ENCODE measurements at places on chromosomes 3 and 15.

DNA sequence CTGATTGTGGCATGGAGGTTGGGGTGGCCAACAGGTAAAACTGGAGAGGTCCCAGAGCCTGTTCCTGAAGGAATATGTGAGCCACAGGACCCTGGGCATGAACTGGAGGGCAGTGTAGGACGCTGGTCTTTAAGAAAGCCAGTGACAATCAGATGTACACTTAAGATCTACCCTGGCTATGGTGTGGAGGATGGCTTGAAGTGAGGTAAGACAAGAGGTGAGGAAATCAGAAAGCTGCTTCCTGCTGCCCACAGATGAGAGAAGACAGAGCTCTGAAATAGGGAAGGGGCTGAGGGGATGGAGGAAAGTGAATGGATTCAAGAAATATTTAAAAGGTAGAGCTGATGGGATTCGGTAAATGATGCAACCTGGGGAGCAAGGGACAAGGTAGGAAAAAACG is 22.7 kb upstream of the KLHL6 start:
- DNase-seq, result no peak

DNA sequence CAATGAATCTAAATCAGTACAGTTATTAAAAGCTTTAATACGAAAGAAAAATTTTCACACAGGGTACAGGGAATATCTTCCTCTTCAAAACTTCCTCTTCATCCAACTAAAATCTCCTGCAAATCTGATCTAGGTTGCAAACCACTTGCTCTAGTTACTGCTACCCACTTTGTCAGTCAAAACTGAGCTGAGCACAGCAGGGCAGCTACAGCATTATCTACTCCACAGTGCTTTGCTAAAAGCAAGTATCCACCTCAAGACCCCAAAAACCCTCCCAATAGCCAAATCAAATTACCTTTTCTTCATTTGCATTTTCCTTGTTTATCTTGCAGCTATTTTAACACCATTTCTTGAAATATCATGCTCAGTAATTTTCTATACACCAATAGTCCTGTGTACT is 14.7 kb downstream of the ZNF280D start:
- no peak for DNase-seq

DNA sequence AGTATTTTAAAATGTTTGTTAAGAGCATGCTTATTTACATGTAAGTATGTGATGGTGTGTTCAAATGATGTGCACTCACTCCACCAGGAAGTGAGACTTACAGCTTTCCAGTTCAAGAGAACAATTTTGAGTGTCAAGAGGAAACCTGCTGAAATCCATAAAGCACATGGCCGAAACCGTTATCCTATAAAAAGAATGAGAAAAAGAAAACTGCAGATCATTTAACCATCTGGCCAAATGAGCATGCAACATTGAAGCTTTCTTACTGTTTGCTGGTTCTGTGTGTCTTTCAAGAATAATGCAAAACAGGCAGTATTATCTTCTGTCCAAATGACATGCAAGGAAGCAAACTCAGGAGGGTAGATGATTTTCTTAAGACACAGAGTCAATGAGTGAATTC is 26.3 kb downstream of the GABRR3 start:
- DNase-seq, result no peak

DNA sequence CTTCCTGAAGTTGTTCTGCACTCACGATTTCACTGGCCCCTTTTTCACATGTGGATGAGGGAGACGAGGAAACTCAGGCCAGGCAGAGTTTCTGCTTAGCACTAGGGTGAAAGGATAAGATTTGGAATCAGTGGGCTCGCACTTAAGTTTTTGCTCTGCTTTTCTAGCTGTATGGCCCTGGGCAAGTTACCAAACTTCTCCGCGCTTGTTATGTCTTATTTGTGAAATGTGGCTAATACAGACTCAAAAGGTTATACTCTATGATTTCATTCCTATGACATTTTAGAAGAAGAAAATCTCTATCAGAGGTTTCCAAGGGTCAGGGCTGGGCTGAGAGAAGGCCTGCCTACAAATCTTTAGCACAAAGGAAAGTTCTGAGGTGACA is 191.9 kb upstream of the LRIG1 start:
- no peak for DNase-seq

- DNase-seq, result no peak
Observed at GRCh38 chr3:79922633-79923032, 154.8 kb upstream of the ROBO1 start.

DNA sequence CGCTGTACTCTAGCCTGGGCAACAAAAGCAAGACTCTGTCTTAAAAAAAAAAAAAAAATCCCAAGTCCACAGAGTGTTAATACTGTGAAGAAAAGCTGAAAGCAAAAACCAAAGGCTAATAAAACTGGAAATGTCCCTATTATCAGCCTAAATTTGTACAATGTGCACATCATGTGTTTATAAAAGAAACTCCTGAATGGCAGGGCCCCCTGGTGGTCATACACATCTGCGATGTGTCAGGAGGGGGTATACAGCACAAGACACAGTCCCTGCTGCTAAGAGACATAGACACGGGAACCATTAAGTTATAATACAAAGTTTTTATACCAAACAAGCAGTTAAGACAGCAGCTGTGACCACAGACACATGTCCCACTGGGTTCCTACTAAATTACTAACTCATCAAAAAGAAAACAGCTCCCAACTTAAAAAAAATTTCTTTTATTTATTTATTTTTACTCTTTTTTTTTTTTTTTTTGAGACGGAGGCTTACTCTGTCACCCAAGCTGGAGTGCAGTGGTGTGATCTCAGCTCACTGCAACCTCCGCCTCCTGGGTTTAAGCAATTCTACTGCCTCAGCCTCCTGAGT is 31.0 kb downstream of the IDH2 start:
- DNase-seq, result peak; percentile 48

DNA sequence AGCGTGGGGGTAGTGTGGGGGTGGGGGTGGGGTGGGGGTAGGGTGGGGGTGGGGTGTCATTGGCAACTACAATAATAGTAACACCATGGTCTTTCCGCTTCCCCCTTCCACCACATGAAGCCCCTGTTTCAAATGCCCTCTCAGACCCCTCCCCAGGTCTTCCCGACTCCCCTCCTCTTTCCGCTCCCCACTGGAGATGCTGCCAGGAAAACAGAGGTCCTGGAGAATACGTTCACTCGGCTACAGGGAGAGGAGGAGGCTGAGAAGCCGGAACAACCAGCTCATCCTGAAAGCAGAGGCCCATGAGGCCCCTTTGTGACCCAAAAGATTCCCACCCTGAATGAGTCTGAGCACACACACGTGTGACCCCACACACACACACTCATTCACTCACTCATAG is 75.4 kb downstream of the CPN2 start:
- DNase-seq, result peak; percentile 37

- DNase-seq, result no peak
Observed at GRCh38 chr3:38059591-38059990, 20.6 kb downstream of the DLEC1 start.

DNA sequence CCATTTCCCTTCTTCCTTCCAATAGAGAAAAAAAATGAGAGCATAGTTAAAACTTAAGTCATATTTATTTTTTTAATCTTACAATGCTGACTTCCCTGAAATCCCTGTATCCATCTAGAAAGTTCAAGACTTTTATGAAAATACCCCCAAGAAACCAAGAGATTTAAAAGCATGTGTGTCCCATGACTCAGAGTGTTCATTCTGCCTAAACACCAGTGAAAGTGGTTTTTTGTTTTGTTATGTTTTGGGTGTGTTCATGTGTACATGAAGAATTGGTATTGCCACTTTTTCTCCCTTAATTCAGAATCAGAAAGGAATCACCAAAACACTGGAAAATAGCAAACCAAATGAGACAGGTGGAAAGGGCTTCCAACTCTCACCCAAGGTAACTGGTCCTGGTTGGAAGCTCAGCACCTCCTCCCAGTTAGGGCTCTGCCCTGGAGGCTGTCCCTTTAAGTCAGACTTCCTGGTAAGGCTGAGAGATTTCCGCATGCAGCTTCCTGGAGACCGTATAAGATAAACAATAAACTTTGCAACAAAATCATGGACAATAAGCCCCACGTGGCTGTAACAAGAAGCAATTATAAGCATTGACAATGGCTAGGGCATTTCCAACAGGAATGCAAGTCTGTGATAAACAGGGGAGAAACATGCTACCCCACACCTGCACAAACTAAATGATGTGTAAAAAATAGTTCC is 121.9 kb upstream of the ARHGEF3 start:
- peak; percentile 27 for DNase-seq

- DNase-seq, result no peak
Observed at GRCh38 chr3:69426967-69427304, 41.0 kb upstream of the FRMD4B start.

- no peak for DNase-seq
Observed at GRCh38 chr15:35358824-35359223, 187.1 kb downstream of the DPH6 start.

- DNase-seq, result no peak
Observed at GRCh38 chr15:93861956-93862741, 369.2 kb upstream of the MCTP2 start.

DNA sequence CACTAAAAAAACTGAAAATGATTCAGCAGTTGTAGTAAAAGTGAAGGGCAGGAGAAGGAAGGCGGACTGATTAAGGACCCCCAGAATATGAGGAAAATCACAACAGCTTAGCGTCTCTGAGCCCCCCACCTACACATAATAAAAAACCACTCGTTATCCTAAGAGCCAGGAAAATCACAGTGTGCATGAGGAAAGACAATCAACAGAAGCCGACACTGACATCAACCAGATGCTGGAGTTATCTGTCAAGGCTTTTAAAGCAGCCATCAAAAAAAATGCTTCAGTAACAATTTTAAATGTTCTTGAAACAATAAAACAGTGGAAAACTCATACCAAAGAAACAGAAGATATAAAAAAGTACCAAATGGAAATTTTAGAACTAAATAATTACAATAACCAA is 9.7 kb upstream of the CXCR6 start:
- no peak for DNase-seq

DNA sequence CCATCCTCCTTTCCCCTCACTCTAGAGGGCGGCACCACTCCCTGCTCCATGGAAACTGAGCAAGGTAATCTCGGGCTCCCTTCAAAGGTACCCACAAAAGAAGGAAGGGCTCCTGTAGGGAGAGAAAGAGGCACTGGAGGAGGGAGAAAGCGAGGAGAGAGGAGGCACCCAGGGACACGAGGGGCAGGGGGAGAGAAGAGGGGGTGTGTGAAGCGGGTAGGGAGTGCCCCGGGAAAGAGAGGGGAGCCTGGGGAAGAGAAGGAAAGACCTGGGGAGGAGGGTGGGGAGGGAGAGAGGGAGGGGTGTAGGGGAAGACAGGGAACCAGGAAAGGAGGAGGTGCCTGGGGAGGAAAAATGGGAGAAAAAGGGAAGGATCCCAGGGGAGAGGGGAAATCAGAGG is 523 bp downstream of the VILL start:
- DNase-seq, result no peak

GRCh38 chr3:141796889-141797781 is 33.9 kb downstream of the GRK7 start:
- DNase-seq, result no peak

DNA sequence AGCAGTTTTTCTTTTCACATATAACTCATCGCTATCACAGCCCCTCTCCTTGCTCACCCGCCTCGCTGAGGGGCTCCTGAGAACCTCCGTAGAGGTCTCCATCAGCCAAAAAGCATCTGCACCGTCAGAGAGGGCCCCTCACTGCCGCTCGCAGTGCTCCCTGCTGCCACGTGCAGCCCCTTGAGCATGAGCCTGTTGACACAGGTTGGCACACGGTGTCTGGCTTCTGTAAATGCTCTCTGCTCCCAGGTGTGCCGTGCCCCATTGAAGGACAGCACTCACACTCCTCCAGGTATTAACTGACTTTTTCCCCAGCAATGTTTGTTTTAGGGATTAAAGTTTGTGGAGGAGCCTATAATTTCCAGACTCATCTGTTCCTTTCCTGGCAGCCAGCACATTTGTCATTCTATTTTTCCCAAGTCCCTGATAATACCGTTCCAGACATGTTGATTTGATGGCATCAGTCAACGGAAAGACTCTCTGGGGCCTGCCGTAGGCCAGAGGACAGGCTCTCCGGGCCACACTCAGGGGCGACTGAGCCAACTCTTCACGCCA is 2.1 kb upstream of the FURIN start:
- no peak for DNase-seq

DNA sequence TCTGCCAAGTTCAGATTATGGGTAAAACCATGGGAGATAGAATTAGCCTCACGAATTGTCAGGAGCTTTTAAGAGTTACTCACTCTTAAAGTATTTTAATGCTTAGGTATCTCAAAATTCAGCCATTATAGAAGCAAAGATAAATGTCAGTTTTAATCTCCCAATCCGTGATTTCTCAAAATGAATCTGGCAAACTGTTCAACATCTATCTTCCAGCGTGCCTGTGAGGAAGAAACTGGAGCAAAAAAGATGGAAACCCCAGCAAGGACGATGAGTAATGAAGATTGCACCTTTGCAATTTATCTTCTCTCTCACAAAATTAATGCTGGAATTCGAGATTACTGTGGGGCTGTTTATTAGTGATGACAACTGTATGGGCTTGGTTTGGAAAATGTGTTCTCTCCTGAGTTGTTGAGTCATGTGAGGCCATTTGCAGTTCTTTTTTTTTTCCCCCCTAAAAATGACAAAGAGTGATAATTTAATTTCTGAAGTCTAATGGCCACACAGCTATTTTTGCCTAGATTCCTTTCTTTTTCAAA is 70.5 kb downstream of the PYDC2 start:
- DNase-seq, result no peak

DNA sequence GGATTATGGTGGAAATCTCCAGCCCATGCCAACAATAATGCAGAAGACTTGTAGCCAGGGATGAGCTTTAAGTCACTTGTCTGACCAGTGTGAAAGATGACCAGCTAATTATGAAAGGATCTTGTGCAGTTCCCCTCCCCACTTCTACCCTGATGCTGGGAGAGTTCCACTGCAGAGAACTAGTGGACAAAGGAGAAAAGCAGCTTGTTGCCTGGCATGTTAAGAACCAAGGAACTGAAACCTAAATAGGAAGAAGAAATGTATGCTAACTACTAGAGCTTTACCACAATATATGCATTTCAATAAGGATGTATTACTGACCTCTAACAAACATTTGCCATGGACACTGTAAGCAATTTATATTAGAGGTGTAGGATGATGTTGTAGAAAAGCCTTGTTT is 52.2 kb upstream of the CSTA start:
- no peak for DNase-seq

Data from Caki2 (cell line).